ENCODE measurements at places on chromosomes 2 and 18. TPM values are rescaled to one million over a fixed set of nuclear protein-coding genes. Genes with fewer than 3 reads are reported as not detected.
A peak's percentile ranks its signal among the peaks of the same experiment; 100 is the strongest.

DNA sequence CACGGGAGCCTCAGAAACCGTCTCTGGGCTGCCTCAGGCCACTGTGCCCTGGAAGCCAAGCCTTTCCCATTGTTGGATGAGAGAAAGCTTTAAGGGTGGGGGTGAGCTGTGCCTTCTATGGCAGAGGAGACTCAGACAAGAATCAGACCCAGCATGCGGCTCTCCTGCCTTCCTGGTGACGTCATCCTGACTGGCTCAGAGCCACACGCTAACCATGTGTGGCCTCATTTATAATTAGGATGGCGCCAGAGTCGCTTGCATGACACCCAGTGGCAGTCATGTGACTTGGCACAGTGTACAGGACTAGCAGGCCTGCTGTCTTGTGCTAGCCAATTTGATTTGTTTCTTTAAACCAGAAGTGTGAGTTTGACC is 99.1 kb downstream of the SH3BP4 start:
- no peaks in the 10 kb centered on the region for H3K36me3 ChIP-seq
- H3K27ac ChIP-seq: peak overlapping the region; percentile 50
- no peaks in the 10 kb centered on the region for H3K27me3 ChIP-seq
- H3K4me3 ChIP-seq: no peak overlapping the region
- DNase-seq: peak; percentile 98

- no peak overlapping the region for H3K27ac ChIP-seq
- H3K27me3 ChIP-seq: no peaks in the 10 kb centered on the region
- H3K36me3 ChIP-seq: no peaks in the 10 kb centered on the region
- H3K4me1 ChIP-seq: no peaks in the 10 kb centered on the region
These were observed 1071.9 kb upstream of the CDH2 start for GRCh38 chr18:29248805-29249204.

DNA sequence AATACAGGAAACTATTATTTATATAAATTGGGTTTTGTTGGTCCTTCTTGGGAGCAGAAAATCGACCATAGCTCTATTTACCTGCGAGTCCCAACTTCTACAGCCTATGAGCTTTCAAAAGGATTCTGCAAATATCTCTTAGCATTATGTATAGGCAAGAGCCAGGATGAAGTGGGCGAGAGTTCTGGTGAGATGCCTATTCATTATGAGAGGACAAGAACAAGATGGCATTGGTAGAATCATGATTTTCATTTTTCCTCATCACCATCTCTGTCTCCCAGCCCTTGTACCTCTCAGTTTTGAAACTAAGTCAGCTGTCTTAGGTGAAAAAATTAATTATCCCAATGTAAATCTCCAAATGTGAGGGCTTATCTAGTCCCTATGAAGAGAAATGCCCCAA is 25.0 kb downstream of the WIPF1 start:
- H3K27ac ChIP-seq: peak overlapping the region; percentile 71
- no peak for DNase-seq
- H3K4me3 ChIP-seq: no peak overlapping the region
- no peaks in the 10 kb centered on the region for H3K27me3 ChIP-seq
- H3K4me1 ChIP-seq: peaks cover 30% of the 10 kb centered on the region
- H3K36me3 ChIP-seq: peaks cover 95% of the 10 kb centered on the region

GRCh38 chr2:227238238-227239237 is 74.1 kb downstream of the COL4A3 start:
- H3K27ac ChIP-seq: no peak overlapping the region
- DNase-seq: peak; percentile 44
- no peak overlapping the region for H3K4me3 ChIP-seq
- H3K36me3 ChIP-seq: no peaks in the 10 kb centered on the region
- H3K4me1 ChIP-seq: no peaks in the 10 kb centered on the region

Gene FZD7
- 0.05 TPM for polyA plus RNA-seq

DNA sequence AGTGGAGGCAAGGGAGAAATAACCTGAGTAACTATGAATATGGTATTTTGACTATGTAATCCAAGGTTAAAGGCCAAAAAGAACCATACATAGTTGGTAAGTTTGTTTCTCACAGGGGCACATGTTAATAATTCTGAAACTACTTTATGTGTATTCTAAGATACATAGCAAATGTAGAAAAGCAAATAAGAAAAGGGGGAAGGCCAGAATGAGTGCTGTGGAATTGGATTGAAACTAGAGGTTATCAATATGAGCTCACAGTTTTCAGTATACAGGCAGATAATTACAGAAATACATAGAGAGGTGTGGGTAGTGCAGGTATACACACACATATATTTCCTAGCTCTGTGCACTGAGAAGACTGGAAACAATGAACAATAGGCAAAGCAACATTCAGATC is 13.7 kb downstream of the INO80C start:
- H3K27me3 ChIP-seq: no peaks in the 10 kb centered on the region
- DNase-seq: no peak
- H3K27ac ChIP-seq: no peak overlapping the region
- H3K4me1 ChIP-seq: peaks cover 12% of the 10 kb centered on the region
- no peak overlapping the region for H3K4me3 ChIP-seq

- no peak for DNase-seq
- no peak overlapping the region for H3K27ac ChIP-seq
- H3K27me3 ChIP-seq: no peaks in the 10 kb centered on the region
These were observed 50.4 kb downstream of the TTN start for GRCh38 chr2:178756843-178757242.

GRCh38 chr2:98828793-98829371 is 98.0 kb upstream of the MGAT4A start:
- H3K27ac ChIP-seq: no peak overlapping the region
- no peaks in the 10 kb centered on the region for H3K27me3 ChIP-seq
- DNase-seq: no peak
- H3K4me1 ChIP-seq: peaks cover 35% of the 10 kb centered on the region
- H3K36me3 ChIP-seq: no peaks in the 10 kb centered on the region
- no peak overlapping the region for H3K4me3 ChIP-seq

Gene INPP5D
- 90.2 TPM for polyA plus RNA-seq

- DNase-seq: peak; percentile 26
- peak overlapping the region; percentile 81 for H3K4me3 ChIP-seq
- no peaks in the 10 kb centered on the region for H3K36me3 ChIP-seq
- H3K27me3 ChIP-seq: no peaks in the 10 kb centered on the region
- H3K4me1 ChIP-seq: peaks cover 30% of the 10 kb centered on the region
- no peak overlapping the region for H3K27ac ChIP-seq
These were observed 1.7 kb downstream of the NCK2 start for GRCh38 chr2:105746177-105747080.
